ENCODE measurements at places on chromosomes 2 and 18.

GRCh38 chr2:67516899-67517530, 119.9 kb downstream of the ETAA1 start:
- DNase-seq = no peak

DNA sequence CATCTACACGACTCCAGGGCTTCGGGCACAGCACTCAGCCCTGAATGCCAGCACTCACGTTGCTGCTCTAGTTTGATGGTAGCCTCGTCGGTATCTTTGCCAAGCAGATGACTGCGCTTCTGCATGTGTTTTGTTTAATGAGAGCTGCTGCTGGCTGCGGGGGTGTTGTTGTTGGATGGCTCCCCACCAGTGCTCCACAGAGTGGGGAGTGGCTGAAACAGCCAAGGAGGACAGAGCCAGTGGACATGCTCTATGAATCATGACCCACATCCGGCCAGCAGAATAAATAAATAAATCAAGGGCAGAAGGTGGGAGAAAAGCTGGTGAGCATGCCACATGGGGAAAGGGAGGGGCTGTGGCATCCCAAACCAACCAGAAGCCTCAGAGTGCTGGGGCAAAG, 131.2 kb upstream of the SOX11 start:
- DNase-seq = no peak

- no peak for DNase-seq
Measured at GRCh38 chr2:100050685-100051084, 91.7 kb downstream of the AFF3 start.

GRCh38 chr2:128245813-128246212, 72.9 kb downstream of the HS6ST1 start:
- DNase-seq = no peak

DNA sequence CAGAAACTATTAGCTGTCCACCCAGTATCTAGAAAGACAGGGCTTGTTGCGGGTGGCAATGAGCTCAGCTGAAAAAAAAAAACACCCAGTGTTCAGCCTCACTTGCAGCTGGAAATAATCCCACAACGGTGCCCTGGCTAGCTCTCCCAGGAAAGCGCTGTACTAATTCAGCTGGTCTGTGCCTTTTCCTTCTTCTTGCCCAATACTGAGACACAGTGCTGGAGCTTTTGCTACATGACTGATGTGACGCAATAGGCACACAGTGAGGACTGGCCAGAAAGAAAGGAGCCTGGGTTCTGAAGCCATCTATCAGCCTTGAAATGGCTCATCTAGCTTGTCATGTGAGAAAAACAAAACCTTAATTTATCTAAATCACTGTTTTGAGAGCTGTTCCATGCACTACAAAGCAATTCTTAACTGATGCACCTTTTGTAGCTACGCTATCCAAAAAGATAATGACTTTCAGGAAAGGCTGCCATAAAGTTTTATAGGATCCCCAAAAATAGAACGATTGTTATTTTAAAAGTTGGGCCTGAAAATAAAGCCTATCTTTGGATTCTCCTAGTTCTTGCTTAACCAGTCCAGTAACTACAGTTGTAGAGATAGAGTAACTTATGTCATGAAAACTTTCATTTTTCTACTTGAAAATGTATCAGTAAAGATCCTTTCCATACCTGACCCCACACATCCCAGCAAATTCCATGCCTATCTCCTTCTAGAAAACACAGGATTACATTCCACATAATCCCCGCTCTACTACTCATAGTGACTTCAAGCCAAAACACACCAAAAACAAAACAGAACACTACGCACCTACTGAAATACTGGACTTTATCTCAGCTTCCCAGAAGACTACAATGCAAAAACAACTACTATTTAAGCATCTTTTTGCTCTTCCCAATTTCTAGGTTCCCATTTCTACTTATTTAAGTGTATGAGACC, 15.9 kb downstream of the KIDINS220 start:
- no peak for DNase-seq

DNA sequence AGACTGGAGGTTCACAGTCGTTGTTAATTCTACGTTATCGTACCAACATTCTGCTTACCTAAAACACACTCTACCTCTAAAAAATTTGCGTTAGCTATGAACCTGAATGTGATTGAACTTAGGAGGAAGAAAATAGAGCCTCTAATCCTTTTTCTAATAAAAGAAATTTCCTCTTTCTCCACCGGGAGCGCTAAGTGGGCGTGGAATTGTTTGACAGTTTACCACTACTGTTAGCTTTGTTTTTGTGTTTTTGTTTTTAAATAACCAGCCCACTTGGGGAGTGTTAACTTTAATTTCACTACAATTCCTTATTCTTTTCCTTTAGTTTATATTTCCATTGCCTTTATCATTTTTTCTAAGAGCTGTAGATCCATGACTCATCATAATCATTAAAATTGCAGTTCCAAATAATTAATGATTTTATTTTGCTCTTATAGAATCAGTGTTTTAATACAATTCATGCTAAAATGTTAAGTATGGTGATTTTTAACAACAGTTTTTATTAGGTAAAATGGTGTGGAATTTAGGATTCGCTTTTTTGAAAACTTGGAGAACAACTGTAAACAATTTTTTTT, 55.0 kb upstream of the ITM2C start:
- no peak for DNase-seq

DNA sequence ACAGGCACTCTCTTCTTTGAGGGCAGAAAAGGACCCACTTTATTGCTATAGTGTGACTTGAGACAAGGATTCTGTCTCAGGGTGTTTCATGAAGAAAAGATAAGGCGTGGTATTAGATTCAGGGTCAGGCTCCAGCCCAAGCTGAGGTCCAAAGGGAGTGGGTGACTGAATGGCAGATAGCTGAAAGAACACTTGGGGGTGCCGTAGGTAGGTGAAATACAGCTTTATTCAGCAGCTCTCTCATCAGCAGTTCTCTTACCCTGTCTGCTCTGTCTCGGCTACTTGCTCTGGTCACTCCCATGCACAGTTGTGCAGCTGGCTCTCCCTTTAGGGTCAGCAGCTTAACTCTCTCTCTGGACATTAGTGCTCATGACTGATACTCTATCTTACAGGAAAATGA, 379.9 kb downstream of the LPIN1 start:
- DNase-seq = peak; percentile 13

GRCh38 chr2:8577573-8577972, 104.3 kb upstream of the ID2 start:
- DNase-seq = no peak

- DNase-seq = peak; percentile 6
Measured at GRCh38 chr2:20186078-20186854, 38.7 kb downstream of the SDC1 start.

DNA sequence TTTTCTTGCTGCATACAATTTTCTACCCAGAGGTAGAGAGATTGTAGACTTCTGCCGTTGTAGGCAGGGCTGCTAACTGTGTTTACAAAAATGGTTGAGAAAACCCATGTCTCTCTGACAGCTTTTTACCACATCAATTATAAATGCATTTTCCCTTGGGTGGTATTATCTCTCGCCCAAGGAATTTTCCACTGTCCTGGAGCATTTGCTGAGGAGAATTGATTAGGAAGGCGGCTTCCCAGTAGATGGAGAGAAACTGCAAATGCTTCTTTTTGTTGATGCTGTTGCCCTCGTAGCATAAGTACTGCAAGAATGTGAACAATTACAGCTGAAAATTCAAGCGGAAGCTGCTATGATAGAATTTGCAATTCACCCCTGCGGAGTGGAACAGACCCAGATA, 1007.7 kb upstream of the KLHL29 start:
- DNase-seq = no peak
